T-helper 9 cell (primary cell): ENCODE measurements at places on chromosomes 5 and 9.

DNA sequence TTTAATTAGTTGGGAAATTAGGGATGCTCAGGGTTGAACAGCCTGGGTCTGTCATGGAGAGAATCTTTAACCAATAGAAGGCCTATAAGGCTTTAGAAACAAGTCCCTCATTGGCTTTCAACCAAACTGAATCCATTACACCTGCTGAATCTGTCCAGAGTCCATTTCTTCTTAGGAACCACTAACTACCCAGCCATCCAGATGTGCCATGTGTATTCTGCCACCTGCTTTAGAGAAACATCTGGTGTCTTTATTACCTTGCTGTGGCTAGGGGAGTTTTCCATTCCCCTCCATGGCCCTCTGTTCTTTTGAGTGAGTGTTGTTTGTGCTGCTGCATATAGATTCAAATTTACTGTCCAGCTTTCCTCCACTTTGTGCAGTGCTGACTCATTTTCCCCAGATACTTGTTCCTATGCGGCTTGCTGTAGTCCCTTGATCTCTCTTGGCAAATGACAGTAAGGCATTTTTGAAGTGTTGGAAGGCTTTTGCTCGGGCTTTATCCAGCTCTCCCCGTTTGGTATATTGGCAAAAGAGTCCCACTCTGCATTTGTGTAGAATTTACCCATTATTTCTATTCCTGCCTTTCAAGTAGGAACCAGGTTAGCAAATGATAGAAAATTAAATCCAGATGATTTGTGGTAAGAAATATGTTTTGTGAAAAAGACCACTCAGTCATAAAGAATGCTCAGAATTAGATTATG, 54.6 kb downstream of the NLN start:
- no peak for DNase-seq

GRCh38 chr5:140251527-140251973, 51.4 kb downstream of the PFDN1 start:
- peak; percentile 34 for DNase-seq

DNA sequence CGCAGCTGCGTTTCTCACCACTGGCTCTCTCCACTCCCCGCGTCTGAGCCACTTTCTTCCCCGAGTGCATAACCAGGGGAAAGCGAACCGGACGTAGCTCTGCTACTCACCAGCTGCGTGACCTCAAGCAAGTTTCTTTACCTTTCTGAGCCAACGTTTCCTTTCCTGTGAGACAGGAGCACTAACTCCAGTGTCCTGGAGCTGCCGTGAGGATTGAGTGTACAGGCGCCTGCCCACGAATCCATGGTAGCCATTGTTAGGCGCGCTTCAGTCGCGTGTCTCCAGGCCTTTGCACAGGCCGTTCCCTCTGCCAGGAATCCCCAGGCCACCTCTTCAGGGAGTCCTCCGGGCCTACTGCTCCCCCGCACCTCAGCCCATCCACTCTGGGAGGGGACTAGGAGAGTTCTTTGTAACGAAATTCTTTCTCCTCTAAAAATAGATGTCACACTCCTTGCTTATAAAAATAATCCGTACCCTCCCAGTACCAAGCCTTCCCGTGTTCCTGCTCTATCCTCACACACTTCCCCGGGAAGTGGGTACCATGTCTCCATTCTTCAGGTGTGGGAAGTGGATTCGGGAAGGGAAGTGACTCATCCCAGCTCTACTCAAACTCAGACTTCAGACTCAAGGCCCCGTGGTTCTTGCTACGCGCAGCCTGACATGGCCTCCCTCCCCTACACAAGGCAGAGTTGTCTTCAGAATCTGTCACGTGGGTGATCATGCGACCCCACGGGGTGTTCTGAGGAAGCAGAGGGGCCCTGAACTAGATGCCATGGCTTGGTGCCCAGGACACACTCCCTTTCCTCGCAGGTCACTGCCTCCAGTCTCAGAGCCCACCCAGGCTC, 16.1 kb upstream of the CRB2 start:
- peak; percentile 11 for DNase-seq

DNA sequence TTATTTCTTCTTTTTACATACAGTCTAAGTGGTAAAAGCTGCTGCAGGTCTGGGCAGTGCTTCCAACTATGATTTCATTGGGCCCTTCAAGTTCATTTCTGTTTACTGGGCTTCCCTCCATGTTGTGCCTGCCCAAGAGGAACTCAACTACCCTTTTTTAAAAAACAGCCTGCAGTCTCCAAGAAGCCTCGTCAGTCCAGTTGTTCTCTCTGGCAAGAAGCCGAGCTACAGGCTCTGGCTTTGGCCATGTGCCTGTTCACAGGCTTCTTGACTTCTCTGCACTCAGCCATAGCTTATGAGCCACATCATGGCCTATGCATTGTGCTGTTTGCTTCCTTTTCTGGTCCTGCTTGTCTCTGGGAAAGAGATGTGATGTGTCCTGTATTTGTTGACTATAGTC, 119.7 kb upstream of the PJA2 start:
- no peak for DNase-seq
